ENCODE measurements at places on chromosomes 13 and 19. TPM values are rescaled to one million over a fixed set of nuclear protein-coding genes. Genes with fewer than 3 reads are reported as not detected.

DNA sequence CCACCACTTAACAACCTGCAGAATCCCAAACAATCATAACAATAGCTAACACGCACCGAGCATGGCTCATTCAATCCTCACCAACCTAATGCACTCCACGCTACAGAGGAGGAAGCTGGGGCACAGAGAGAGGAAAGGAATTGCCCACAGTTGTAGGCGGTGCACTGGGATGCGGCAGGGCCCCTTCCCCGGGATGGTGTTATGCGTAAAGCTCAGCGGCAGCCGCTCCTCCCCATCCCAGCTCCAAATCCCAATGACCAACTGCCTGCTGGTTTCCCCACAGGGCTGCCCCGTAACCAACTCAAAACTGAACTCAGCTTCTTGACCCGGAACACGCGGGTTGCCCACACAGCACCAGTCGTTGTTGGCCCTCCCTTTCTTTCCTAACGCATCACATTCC lies 42.2 kb downstream of the SERP2 start:
- DNase-seq = no peak

DNA sequence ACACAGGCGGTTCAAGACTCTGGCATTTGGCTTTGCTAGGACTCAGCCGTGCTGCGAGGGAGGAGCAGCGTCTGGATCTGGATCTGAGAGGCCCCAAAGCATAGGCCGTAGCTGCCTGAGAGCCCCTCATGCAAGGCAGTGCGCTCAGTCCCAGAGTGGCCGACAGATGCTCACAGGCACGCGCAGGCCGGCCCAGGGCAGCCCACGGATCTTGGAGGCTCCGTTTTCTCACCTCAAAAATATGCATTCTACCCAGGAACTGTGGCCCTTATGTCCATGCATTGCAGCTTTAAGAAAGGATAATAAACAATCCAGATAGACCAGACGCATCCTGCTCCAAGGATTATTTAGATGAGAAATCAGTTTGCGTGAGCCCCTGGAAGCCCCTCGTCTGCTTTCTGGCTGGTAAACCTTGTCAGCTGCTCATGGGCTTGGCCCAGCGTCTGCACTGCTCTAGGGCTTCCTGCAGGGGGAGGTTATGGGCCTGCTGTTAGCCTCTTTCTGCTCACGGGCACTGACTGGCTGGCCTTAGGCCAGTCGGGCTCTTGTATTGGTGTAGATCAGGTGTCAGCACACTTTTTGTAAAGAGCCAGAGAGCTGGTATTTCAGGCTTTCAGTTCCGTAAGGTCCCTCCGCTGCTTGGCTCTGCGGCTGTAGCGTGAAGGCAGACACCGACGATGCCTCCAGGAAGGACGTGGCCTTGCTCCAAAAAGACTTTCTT lies 24.2 kb downstream of the TEX29 start:
- no peak for DNase-seq

DNA sequence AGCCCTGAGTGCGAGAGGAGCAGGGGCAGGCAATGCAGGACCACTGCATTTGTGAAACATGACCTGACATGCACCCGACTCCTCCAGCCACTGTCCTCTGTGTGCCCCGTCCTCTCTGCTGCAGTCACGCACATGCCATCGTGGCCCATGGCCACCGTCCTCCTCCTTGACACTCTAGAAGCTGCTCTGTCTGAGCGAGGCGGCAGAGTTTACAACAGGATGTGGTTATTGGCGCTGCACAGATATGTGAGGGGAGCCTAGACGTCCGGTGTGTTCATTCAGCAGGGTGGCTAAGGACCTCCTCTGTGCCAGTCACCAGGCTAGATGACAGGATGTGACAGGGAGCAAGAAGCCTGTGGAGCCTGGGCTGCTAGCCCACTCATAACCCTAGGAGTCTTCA lies 277.8 kb downstream of the FOXO1 start:
- DNase-seq = peak; percentile 25

- DNase-seq = no peak
Observed at GRCh38 chr19:4518345-4519171, at the start of gene PLIN4. PLIN4 (minus strand) TSS chr19:4518486; CDS start chr19:4518272, 214 bp downstream.

GRCh38 chr19:46133101-46133627 lies 8.7 kb upstream of the IGFL3 start:
- DNase-seq = peak; percentile 34

- DNase-seq = peak; percentile 64
Observed at GRCh38 chr19:11102944-11103343, 13.7 kb downstream of the LDLR start.

Gene ING1
- 6.2 TPM for total RNA-seq

Gene RNF113B
- total RNA-seq = not detected

Measured in adrenal gland (tissue), 19 donors.